ENCODE measurements at places on chromosomes 2 and 18.

DNA sequence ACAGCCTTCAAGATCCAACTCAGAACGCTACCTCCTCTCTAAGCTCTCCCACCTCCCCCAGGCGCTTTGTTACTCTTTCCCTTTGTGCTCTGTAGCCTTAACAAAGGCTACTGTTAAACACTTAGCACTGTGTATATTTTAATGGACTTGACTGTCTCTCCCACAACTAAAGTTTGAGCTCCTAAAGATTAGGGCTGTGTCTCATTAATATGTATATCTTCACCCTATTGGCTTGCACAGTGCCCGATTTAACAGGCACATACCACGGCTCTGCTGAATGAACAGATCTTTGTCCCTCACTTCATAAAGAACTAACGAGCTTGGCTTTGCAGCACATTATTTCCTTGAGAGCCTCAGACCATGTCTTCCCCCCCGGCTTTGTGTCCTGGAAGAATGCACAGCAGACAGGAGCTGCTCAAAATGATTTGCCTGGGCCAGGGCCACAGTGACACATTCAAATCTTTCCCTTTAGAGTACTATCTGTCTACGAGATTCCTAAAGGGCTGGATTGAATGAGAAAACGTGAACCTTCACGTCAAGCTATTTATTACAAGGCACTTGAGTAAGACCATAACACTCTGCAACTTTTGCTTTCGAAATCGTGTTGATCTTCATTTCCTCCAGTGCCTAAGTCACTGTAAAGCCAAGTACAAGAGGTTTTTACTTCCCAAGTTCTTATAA, 22.1 kb downstream of the ABHD3 start:
- DNase-seq, result peak; percentile 90

DNA sequence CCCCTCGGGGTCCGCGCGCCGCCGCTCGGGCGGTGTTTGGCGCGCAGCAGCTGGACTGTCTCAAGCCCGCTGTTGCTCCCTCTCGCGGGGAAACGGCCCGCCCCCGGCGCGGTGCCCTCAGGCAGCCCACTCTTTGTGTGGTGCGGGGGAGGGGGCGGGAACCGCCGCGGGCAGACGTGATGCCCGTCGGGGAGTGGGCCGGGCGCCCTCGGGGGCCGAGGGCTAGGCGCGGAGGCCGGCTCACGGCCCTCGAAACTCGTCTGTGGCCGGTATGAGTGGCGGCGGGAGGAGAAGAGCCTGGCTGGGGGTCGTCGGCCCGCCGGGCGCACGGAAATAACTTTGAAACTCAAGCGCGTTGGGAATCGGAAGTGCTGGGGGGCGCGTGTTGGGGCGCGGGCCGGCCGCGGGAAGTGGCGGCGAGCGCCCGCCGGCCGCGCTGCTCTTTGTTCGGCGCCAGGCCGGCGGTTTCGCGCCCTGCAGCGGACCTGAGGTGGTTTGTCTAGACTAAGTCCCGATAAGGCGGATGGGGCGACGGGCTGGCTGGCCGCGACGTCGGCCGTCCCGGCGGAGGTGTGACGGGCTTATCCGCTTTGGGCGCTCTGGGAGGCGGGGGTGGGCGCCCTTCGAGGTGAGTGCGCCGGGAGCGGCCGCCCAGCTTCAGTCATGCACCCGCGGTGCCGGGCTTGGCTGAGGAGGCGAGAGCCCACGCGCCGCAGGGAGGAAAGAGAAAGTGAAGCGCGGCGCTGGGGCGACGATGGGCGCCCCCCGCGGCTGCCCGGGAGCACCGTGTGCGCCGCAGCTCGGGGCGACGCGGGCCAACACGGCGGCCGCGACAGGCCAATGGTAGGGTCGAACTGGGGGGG, 679 bp downstream of the PTMA start:
- DNase-seq, result peak; percentile 84

DNA sequence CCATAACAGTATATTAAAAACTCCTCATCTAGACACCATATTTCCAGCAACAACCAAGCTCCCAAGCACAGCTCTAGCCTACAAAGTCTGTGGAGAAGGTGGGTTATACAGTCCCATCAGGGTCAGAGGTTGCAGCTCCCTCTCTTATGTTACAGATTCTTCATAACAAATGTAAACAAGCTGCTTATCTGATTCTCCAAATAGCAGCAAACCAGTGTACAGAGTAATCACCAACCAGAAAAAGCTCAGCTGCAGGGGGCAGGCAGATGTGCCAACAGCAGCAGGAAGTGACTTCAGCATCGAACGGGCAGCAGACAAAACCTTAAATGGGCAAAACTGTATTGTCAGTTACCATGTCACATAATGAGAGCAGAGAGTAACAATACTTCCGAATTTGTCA, 52.9 kb upstream of the NABP1 start:
- peak; percentile 90 for DNase-seq

DNA sequence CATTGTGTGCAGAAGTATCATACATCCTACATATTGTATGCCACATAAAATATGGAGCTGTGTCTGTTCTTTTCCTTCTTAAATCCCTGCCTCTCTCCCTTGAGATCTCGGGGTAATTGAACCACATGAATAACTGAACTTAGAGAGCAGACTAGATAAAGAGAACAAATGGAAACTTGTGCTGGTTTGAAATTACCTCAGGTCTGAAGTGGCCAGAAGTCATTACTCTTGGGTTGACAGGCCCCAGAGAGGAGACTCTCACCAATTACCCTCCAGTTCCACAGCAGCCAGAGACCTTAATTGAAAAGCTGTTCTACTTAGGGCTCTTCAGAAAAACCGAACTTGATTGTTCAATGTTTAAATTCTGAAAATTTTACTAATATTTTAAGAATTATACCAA, 5.0 kb upstream of the ADAM17 start:
- DNase-seq, result no peak

GRCh38 chr2:149122516-149122915, 84.0 kb downstream of the LYPD6B start:
- DNase-seq, result no peak

GRCh38 chr2:128490881-128491691, 172.4 kb upstream of the HS6ST1 start:
- peak; percentile 39 for DNase-seq

DNA sequence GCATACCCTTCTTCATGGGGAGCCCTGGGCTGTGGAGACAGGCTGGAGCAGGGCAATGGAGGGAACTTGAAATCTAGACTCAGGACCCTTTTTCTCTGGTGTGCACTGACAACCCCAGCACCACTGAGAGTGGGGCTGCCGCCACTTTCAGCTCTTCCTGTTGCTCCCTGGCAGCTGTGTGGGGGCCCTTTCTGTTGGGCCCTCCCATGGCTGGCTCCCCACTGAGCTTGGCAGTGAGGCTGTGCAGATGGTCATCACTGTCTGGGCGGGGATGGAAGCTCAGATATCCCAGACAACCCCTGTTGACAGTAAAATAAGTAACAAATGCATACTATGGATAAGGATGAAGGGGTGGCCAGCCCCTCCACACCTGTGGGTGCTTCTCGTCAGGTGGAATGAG, 6.7 kb downstream of the MYO7B start:
- no peak for DNase-seq

DNA sequence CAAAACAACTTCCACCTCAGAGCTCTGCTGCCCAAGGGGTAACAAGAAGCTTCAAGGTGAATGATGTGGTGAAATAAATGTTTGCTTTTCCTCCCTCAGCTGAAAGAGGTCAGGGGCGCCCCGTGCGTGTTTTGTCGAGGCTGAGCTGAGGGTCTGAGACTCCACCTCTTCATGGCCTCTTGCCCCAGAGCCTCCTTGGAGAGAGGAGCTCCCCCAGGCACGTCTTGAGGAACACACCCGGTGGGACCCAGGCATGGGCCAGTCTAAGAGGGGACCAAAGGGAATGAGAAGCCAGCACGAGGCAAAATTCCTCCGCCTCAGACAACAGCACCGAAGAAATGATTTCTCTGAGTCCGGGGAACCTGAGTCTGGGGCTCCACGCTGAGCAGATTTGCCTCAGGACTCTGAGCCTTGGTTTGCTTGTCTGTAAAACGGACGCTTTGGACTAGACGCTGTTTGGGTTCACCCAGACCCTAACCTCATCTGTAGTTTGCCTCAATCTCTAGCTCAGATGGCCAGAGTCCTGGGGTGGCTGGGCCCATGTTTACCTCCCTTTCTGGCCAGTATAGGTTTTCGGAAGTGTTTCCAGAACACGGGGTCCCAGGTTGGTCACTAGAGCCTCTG, 56.4 kb upstream of the ODC1 start:
- no peak for DNase-seq

- no peak for DNase-seq
Measured at GRCh38 chr18:21389283-21389682, 147.3 kb downstream of the GREB1L start.

DNA sequence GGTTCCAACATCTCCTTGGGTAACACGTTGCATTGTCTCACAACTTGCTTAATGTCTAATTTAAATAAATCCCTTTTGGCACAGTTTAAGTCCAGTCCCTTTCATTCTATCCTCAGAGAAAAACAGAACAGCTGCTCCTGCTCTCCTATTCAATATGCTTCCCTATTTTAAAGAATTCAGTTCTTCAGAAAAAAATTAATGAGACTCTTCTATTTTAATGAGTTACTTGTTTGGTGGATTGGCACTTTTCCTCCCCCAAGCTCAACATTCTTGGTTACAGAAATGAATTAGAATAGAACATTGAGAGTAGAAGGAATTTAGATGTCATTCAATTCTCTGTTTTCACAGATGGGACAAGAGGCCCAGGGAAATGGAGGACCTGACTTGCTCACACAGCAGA, 116.9 kb upstream of the ATP8B1 start:
- no peak for DNase-seq

DNA sequence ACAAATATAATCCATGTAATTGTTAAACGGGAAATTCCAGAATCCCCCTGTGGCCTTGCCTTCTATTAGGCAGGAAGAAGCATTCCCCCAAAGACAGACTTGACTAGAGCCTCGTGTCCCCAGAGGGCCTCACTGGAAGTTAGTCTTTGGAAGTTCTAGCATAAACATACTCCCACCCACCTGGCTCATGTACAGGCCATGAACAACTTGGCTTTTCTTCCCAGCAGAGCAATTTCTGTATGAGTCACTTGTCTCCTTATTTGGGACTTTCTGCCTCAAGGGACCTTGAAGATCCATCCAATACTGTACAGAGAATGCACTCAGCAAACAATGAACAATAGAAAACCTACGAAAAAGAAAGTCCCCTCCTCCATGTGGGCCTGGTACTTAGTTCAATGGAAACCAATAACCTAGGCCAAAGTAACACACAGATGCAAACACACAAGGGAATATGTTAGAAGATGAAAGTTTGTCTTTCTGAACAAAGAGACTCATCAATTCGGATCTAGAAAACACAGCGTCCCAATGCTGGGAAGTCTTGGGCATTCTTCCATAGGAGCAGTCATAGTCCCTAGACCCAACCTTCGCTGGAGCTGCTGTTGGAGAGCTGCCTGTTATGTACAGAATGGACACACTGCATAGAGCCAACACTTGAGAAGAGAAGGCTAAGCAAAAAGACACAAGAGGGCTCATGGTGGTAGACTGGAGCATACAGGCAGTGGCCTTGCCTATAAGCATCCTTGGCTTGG, 303.5 kb downstream of the HRH4 start:
- DNase-seq, result no peak

DNA sequence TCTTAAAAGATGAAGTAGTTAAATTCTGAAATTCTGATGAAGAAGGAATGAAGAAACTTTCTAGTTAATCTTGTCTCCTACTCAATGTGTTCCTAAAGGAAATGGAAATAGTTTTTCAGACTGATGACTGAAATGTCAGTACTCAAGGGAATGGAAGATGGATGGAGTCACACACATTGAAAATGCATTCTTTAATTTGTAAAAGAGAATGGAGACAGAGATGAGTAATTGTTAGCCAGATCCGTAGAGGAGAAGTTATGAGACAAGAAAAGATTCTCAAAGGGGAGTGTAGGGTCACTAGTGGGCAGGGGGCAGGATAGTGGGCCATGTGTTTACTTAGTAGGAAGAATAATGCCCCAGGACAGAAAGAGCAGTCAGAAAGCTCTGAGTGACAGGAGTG, 13.3 kb downstream of the ZSWIM2 start:
- DNase-seq, result no peak

DNA sequence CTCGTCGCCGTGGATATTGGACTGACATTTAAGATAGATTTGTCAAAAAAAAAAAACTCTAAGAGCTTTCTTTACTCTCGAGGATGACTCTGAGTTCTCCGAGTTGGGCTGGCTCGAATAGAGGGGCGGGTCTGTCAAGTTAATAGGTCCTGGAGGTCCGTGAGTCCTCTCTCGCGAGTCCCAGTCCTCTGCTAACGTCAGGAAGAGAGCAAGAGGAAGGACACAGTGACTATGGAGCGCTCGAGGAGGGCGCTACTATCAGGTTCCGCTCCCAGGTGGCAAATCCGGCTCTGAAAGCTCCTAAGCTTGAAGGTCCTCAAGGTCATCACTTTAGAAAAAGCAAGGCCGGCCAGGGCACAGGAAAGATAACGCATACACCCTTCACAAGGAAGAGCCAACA, 404 bp upstream of the AKAIN1 start:
- no peak for DNase-seq

- DNase-seq, result no peak
Measured at GRCh38 chr2:168350380-168350779, 103.0 kb upstream of the STK39 start.

- DNase-seq, result no peak
Measured at GRCh38 chr2:12918138-12918834, 201.6 kb downstream of the TRIB2 start.

DNA sequence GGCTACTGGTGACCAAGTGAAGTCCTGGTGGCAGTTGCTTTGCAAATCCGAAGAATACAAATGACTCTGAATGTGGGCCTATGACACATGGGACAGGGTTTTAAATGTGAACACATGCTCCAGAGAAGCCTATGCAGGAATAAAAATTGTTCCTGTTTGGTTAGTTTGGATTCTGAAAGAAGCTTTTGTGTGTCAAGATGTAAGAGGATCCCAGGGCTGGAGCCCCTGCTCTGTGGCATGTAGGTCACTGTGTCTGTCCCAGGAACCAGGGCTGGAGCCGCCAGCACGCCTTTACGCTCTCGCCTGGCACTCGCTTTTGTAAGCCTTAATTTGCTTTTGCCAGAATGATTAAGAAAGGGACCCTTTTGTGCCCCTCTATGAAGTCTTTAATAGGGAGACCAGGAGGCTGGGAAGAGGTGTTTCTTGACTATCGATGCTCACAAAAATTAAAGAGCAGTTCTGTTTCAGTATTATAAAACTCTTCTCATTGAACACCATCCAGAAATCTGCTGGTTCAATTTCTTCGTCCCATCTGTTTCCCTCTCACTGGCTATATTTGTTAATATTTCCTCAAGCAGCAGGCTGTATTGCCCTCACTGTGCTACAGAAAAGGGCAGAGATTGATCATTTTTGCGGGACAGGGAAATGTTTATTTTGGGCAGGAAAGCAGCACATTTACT, 532.7 kb upstream of the POU3F3 start:
- DNase-seq, result no peak

GRCh38 chr2:199756743-199757142, 94.2 kb downstream of the FTCDNL1 start:
- DNase-seq, result peak; percentile 24

GRCh38 chr2:156955701-156956100, 301.8 kb upstream of the GALNT5 start:
- no peak for DNase-seq

DNA sequence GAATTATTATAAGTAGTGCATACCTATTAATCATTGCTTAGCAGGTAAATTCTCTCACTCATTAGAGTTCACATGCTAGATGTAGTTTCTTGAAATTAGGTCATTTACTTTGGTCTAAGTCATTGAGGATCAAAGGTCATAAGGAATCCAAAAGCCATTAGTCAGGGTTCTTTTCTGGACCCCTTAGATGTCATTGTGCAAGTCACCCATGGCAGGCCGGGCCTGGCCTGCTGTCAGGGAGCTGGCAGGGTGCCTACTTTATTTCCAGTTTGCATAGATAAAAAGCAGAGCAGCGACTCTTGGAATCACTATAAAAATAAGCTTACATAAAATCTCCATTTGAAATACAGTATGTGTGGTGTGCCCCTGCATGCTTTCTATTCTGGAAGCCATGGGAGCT, 91.3 kb downstream of the MEIS1 start:
- no peak for DNase-seq

Data from suppressor macrophage treated with lipopolysaccharide for 4 hours (primary cell).